ENCODE measurements at places on chromosomes 16 and 17.

DNA sequence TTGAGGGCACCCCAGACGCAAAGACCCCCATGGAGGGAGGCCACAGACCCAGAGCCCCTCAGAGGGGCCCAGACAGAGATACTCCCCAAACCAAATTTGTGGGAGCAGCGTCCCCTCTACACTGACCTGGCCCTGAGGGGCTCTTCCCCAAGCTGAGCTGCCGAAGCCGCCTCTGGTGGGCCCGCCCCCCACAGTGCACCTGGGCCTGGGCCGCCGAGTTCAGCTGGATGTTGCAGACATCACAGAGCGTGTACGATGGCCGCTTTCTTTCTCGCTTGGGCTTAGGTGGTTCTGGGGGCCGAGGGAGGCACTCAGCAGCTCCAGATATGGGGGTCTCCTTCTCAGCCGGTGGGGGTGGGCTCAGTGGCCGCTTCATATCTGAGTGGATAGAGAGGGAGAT lies 12.3 kb upstream of the C17orf113 start:
- no peak for DNase-seq

- peak; percentile 50 for DNase-seq
These were observed 4.5 kb downstream of the PRSS27 start for GRCh38 chr16:2715519-2715918.

- DNase-seq: no peak
These were observed 11.2 kb upstream of the CEP20 start for GRCh38 chr16:15899538-15900100.

GRCh38 chr16:8853611-8854010 lies 15.2 kb downstream of the CARHSP1 start:
- no peak for DNase-seq

DNA sequence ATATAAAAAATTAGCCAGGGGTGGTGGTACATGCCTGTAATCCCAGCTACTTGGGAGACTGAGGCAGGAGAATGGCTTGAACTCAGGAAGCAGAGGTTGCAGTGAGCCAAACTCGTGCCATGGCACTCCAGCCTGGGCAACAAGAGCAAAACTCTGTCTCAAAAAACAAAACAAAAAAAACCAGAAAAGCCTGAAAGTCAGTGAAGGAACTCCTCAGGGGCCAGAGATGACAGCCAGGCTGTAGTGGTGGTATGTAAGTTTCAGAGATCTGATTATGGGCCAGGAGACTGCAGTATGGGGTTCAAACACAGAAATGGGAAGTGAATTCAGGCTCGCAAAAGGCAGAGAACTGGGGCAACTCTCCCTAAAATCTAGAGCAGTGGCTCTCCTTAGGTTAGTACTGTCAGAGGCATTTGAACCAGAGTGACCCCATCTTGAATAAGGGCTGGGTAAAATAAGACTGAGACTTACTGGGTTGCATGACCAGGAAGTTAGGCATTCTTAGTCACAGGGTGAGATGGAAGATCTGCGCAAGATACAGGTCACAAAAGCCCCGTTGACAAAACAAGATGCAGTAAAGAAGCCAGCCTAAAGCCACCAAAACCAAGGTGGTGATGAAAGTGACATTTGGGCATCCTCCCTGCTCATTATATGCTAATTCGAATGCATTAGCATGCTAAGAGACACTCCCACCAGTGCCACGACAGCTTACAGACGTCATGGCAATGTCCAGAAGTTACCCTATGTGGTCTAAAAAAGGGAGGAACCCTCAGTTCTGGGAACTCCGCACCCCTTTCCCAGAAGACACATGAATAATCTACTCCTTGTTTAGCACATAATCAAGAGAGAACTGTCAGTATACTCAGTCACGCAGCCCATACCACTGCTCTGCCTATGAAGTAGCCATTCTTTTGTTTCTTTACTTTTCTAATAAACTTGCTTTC lies 120.2 kb upstream of the XYLT1 start:
- DNase-seq: peak; percentile 54

Data from hematopoietic multipotent progenitor cell treated with erythropoietin and hydrocortisone succinate and interleukin-3 and kit ligand, for 8 days (in vitro differentiated cells).